T-helper 22 cell (primary cell): ENCODE measurements at places on chromosomes 6 and 20.

GRCh38 chr6:14384175-14384949 lies 266.8 kb downstream of the CD83 start:
- no peak for DNase-seq

DNA sequence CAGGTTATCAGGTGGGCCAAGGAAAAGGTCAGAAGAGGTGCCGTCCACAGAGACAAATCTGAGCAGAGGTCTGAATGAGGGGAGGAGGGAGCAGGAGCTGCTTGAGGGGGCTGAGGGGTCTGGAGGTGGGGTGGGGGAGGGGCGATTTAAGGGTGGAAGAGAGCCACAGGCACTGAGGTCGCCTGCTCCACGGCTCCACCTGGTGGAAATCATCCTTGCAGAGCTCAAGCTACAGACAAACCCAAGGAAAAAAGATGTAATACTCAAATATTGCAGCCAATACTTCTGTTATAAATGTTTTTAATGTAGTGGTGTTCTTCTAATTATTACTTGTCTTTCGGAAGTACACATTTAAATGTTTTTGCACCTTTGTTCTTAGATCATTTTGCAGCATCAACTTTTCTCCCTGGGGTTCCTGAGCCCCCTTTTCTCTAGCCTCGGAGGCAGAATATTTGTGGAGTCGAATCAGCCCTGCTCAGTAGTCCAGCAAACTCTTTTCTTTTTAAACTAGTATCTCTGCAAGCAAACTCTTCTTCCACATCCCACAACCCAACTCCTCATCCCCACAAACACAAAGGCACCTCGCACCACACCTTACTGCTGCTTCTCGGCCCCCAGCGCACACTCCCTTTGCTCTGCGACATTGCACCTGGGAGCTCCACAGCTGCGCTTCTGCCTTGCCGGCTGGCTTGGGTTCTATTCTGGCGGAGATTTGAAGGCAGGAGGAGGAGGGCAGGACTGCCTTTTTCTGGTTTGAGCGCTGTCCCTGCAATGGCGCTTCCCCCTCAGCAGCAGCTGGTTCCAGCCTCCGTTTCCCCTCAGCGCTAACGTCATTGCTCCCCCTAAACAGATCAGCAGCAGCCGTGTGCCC lies 51.0 kb upstream of the TFAP2A start:
- DNase-seq = no peak

DNA sequence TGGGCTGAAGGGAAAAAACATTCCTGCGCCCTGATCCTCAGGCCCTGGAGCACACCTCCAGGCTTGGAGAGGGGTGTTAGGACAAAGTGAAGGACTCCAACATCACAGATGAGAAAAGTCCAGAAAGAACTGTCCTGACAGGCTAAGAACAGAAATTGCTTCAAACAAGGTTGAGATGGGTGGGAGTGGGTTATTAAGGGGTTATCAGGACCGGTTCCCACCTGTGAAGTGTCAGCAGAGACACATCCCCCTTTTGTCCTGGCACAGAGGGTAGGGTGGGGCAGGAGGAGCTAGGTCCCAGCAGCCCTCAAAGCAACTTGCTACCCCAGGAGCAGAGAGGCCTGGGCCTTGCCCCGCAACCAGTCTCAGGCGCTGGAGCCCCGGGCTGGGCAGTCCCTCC lies 3.5 kb downstream of the SPDEF start:
- DNase-seq = no peak

DNA sequence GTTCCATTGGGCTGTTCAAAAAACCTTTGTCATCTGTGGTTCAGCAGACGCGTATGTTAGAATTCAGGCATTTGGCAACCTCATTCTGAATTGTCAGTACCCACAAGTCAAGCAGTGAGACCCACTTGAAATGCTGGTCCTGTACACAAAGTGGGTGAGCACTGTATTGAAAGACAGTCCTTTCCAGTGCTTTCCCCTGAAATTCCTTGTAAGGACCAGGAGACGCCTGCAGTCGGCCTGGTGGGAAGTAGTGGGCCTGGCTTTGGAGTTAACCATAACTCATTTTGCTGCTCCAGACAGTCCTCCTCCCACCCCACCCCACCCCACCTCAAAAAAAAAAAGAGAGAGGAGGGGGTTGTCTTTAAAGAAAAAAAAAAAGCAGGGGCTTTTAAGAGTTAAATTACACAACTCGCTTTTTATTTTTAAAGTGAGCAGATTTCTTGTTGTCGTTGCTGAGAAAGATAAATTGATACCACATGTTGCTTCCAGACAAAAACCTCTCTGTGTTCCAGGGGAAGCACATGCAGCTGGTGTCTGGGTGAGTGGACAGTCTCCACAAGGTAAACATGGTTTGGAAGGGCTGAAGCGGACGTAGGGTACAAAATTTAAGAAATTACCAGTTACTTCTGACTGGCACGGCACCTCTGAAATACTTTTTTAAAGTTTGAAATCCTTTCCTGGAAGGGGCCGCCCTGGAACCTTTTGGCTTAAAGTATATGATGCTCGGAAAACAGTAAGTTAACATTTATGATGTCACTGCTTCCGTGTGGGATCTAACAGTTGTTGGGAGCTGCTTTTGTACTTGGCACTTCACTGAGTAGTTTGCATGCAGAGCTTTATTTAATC lies 95.3 kb downstream of the FOXO3 start:
- no peak for DNase-seq

- no peak for DNase-seq
Observed at GRCh38 chr6:57021086-57021720, 25.3 kb upstream of the KIAA1586 start.

- DNase-seq = no peak
Observed at GRCh38 chr20:32470940-32471339, 112.8 kb downstream of the ASXL1 start.

DNA sequence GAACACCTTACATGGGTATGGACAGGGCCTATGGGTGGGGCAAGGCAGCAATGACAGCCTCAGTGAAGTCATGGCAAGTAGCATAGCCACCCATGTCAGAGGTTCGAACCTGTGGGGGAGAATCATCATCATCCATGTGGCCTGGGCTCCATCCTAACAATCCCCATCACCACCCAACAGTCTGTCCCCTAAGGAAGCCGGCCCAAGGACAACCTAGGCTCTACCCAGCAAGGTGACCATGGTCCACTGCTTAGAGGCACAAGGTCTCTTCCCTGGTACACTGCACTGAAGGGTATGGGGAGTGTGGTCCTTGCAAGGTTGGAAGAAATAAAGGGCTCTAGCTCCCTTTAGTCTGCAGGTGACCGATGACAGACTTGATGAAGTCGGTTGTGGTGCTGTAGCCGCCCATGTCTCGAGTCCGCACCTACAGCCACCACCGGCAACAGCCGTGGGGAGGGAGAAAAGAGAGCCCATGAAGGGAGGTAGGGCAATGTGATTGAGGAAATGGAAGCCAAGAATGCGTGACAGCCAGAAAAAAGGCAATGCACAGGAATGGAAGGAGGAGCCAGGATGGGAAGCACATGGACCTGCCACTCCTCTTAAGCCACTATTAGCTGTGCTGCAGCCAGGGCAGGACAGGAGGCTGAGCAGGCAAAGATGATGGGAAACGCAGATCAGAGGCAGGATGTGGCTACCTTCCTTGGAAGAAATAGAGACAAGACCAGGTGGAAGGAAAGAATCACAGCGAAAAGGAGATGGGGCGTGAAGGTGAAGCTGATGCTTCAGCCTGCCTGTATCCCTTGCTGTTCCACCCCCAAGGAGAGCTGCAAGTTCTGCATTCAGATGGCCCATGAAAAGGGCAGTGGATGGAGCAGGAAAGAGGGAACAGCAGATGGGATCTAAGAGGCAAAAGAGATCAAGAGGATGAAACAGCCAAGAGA lies 5.3 kb downstream of the IDH3B start:
- DNase-seq = no peak

DNA sequence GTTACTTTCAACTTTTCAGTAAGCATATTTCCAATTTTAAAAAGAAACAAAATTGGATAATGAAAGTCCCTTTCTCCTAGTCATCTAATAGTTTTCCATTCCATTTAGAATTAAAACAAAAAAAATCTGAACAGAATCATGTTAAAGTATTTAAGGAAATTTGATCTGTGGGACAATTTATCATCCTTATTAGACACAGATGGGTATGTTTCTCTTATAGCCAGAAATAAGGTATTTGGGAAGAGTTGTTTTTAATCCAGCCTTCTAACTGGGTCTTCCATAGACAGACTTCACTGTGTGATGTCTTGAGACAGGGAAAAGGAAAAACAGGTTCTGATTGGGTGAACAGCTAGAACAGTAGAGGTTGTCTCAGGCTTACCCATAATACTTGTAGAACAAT lies 39.5 kb upstream of the STXBP5 start:
- no peak for DNase-seq

- DNase-seq = no peak
Observed at GRCh38 chr6:35363293-35363750, 21.0 kb downstream of the PPARD start.

DNA sequence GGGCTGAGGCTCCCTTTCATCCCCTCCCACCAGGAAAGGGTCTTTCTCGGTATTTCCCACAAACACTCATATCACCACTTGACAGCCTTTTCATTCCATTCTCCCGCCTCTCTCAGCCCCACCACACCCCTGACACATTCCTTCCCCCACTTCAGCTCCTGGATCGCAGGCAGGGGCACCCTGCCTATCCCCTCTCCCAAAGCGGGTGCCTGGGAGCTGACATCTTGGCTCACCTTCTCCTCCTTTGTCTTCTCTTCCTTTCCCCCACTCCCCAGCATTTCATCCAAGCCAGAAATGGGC lies 10.2 kb upstream of the VEGFA start:
- no peak for DNase-seq

- DNase-seq = no peak
Observed at GRCh38 chr6:208938-209337, 83.3 kb upstream of the DUSP22 start.

- DNase-seq = no peak
Observed at GRCh38 chr20:658731-659291, 5.8 kb upstream of the SRXN1 start.

- DNase-seq = no peak
Observed at GRCh38 chr6:150711584-150712504, 112.2 kb downstream of the PLEKHG1 start.

DNA sequence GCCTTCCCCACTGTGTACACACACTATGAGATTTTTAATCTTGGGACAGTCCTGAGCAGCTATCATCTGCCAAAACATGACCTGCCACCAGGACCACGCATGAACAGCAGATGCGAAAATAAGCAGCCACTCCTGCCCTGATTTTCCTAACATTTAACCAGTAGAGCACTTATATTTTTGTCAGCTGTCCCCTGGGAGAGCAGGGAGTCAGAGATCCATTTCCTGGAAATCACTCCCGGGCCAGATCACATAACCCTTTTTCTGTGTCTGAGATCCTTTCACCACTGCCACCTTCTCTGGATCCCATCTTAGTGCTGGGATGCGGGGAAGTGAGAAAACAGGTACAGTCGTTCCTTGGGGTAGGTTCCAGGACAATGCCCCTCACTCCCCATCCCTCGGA lies 5.7 kb downstream of the SDCBP2 start:
- no peak for DNase-seq

DNA sequence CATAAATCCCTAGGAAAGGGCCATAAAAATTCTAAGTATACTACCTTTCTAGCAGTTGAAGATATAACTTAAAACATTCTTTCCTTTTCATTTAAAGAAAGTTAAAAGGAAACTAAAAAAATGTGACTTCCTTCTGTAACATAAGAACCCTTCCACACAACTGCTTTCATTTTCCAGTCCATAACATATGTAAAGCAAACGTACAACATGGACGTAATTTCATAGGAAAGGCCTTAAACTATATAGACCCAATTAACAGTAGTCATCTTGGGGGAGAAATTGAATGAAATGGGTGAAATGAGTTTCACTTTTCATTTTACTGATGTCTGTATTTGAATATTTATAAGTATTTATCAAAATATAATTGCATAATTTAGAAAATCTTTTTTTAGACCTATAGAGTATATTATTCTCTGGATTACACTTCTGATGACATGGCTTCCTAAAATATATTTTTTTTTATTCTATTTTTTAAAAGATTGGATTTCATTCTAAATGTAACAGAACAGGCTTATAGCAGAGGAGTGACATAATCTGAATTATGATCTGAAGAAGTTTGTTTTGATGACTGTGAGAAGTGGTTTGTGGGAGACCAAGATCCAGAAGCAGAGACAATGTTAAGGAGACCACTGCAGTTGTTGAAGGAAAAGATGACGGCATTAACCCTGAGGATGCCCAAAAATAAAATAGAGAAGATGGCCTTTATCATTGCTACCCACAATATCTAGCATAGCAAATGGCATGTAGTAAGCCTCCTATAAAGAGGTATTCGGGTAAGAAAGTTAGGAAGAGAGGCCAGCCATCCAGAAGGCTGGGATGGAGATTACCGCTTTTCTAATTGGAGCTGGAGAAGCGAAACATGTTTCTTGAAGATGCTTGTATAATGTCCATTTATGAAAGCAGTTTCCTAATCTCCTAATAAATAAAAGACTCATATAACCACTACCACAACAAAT lies 260.4 kb downstream of the PTPRK start:
- no peak for DNase-seq

GRCh38 chr6:5151955-5152401 lies 66.8 kb downstream of the PPP1R3G start:
- DNase-seq = no peak

- DNase-seq = no peak
Observed at GRCh38 chr6:75089921-75090320, 115.9 kb downstream of the COL12A1 start.

DNA sequence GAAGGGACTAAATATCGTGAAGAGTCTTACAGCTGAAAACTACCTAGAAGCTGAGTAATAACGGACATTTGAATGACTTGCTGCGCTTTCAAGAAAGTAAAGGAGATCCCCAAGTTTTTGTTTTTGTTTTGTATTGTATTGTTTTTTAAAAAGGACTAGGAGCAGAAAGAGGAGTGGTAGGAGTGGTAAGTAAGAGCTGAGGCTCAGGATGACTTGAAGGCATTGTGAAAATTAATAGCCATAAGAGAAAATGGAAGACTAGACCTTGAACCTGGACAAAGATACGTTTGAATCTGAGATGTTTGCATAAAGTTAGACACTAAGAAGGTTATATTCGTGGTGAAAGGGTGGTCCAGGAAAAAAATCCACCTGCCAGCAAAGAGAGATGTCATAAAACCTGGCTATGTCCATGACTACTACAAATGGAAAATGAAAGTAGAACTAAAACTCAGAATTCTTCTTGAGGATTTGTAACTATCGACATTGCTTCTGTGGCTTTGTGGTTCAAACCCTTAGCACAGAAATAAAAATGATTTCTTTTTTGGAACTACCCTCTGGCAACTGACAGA lies 824.8 kb upstream of the FLRT3 start:
- DNase-seq = no peak

GRCh38 chr6:67814262-67814661 lies 820.8 kb upstream of the ADGRB3 start:
- no peak for DNase-seq

DNA sequence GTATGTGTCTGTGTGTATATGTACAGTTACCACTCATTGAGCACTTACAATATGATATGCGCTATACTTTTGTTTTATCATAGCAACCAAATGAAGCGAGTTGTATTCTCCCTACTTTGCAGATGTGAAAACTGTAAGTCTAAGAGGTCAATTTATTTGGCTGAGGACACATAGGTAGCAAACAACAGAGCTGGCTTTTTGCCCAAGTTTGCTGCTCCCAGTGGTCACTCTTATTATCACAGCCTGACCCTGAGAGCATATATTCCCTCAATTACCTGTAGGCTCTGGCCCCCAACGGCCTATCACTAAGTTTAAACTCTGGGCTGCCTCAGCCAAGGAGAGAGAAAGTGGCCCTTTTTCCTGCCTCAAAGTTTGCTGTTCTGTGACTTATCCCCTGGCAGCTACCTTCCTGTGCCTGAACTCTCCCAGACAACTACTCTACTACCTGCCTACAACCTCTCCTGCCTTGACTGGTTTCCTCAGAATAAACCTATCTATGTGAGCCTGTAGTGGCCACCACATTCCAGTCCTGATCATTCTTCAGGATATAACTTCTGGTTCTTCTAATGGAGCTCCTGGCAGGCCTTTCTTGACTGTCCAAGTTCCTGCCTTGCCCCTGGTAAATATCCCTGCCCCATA lies 221.8 kb downstream of the FRK start:
- DNase-seq = no peak
